SK-N-SH treated with all-trans-retinoic acid at 6 μM for 48 hours (cell line): ENCODE measurements at places on chromosomes 2 and 18.

DNA sequence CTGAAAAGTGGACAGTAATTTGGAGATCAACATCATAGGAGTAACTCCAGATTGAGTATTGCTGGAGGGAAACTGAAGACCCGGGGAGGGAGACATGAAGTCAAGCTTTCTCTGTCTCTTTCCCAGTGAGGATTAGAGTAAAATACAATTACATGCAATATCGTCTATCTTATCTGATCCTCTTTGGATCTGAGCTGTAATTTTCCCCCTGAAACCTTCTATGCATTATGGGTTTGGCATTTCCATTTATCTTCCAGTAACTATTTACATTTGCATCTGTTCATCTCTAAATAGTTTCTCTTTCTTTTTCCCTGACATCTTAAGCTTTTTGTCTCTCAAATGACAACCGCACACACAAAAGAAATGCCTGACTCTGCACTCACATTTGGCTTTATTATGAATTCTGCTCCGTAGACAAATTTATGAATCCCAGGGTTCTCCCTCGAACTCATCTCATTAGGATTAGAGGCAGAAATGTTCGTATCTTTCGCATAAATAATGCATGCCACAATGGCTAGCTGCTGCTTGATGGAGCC lies 113.1 kb downstream of the SPP2 start:
- no peak for ATAC-seq

GRCh38 chr2:232960862-232961261 lies 52.2 kb downstream of the NGEF start:
- ATAC-seq, result no peak

GRCh38 chr2:237759176-237759575 lies 39.4 kb upstream of the RBM44 start:
- no peak for ATAC-seq

DNA sequence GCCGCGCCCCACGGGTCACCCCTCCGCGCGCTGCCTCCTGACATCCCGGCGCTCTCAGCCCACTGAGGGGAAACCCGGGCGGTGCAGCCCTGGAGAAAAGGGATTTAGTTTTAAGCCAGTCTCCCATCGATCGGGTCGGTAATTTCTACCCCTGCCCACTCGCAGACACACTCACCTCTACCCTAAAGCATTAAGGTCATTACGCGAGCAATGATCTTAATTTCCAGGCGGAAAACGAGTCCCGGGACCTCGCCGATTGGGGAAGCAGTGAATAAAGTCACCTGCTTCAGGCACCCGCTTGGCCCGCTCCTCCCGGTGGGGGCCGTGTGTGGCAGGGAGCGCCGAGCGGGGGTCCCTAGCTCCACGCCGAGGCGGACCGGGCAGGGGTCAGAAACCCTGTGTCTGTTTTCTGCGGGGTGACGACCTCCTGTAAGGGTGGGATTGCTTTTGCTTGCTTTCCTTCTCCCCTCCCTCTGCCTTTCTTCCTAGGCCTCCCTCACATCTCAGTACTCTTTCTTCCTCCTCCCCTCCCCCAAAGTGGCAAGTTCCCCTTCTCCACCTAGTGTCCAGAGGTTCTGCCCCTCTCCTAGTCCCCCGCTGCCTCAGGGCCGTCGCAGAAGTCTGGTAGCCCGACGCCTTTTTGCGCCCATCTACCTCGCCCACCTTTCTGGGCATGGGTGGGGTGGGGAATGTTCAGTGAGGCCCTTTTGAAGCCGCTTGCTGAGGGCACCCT lies 142.6 kb downstream of the MEIS1 start:
- no peak for ATAC-seq

DNA sequence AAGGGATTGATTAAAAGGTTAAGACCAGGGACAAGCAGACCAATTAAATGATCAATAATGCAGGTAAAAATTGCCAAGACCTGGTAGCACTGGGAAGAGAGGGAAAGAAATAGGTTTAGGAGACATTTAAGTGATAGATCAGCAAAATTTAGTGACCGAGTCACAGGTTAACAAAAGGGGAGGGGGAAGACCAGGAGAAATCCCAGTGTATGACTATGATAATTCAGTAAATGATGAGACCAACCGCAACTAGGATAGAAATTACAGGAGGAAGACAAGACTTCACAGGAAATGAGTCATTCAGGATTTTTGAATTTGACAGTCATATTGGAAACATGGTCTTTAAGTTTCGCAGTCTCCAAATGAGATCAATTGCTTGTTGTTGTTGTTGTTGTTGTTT lies 62.9 kb downstream of the COBLL1 start:
- peak; percentile 35; the same call in 1 of the 3 replicates for ATAC-seq

- ATAC-seq, result no peak
Observed at GRCh38 chr2:211328126-211328525, 771.7 kb downstream of the CPS1 start.

DNA sequence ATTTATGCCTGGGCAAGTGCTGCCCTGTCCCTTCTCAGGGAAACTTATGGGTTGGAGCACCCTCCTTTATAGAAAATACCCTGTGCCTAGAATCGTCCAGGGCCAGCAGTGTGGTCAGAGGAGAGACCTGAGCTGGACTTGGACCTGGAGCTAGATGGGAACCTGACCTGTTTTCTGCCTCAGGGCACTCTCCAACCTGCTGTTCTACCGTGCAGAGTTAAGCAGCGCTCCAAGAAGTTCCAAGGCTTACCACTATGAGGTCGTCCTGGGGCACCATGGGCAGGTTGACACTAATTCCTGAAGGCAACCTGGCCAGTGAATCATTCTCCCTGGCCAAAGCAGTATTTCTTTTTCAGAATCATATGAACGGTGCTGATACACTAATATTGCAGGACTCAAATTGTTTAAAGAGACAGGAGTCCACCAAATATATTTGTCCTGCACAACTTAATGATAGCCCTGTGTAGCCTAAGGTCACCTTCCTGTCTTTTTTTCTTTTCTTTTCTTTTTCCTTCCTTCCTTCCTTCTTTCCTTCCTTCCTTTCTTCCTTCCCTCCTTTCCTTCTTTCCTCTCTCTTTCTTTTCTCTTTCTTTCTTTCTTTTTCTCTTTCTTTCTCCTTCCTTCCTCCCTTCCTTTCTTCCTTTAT lies 455.4 kb upstream of the HNMT start:
- ATAC-seq, result no peak

DNA sequence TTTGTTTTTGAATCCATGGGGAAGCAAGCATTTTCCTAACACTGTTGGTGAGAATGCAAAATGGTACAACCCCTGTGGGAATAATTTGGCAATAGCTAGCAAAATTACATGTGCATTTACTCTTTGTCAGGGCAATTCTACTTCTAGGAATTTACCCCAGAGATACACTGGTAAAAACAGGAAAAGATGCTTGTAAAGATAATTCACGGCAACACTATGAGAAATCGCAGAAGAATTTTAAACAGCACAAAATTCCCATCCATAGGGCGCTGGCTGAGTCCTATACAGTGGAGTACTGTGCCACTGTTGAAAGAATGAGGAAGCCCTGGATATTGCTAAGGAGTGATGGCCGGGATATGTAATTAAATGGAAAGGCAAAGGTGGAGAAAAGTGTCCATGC lies 75.8 kb downstream of the DGKD start:
- peak; percentile 92 for ATAC-seq
